ENCODE measurements at places on chromosomes 1 and 21. TPM values are rescaled to one million over a fixed set of nuclear protein-coding genes. Genes with fewer than 3 reads are reported as not detected.

BARHL2 gene
- total RNA-seq: not detected

RCSD1 gene
- total RNA-seq: 0.50 TPM

INSRR gene
- not detected for total RNA-seq

- no peak overlapping the region for H3K4me3 ChIP-seq
- H3K36me3 ChIP-seq: no peaks in the 10 kb centered on the region
- no peaks in the 10 kb centered on the region for H3K27me3 ChIP-seq
- H3K27ac ChIP-seq: no peak overlapping the region
Measured at GRCh38 chr1:221522529-221522940, 219.4 kb downstream of the DUSP10 start.

DNA sequence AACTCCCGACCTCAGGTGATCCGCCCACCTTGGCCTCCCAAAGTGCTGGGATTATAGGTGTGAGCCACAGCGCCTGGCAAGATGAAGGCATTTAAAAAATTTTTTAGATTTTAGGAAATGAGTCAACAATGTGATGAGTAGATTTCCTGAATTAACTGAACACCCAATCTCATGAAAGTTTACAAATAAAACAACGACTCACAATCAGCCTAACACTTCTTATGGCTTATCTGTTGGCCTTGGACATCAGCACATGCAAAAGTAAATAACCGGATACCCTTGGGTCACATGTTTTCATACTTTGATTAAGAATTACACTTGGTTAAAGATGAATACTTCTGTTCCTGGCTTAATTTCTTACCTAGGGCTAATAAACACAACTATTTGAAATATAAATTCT, 3.0 kb downstream of the GNG12 start:
- peaks cover 25% of the 10 kb centered on the region for H3K27me3 ChIP-seq
- H3K4me3 ChIP-seq: no peak overlapping the region
- H3K27ac ChIP-seq: no peak overlapping the region
- 0 out of 2 replicates have a peak, but pooled peaks cover 3% of the 10 kb centered on the region for H3K36me3 ChIP-seq

GRCh38 chr1:226403201-226404034, 4.5 kb downstream of the PARP1 start:
- DNase-seq: peak; percentile 32
- H3K4me3 ChIP-seq: peak overlapping the region; percentile 99
- peaks cover 44% of the 10 kb centered on the region for H3K36me3 ChIP-seq
- H3K27ac ChIP-seq: peak overlapping the region; percentile 99
- H3K4me1 ChIP-seq: peaks cover 60% of the 10 kb centered on the region

DNA sequence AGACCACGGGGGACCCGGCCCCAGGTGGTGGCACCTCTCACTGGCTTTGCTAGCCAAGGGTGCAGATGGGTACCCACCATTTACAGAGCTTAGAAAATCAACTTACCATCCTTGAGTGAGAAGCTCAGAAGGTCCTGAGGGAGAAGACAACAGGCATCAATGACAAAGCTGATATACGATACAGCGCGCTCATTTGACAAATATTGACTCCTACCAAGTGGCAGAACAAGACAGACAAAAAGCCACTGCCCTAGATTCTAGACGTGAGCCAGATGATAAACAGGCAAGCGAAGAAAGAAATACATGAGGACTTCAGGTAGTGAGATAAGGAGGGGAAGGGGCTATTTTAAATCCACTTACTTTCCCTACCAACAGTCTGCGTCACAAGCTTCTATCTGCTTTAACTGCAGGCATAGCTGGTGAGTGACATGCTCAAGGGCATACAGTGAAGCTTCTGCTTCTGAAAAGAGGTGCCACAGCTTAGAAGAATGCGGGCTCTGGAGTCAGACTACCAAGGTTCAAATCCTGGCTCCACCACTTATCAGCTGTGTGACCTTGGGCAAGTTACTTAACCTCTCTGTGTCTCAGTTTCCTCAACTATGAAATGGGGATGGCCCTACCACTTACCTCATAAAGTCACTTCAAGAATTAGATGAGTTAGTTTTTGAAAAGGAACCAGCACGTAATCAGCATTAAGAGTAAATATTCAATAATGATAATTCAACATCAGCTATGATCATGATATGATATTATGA, 29.1 kb downstream of the TMCO4 start:
- no peaks in the 10 kb centered on the region for H3K27me3 ChIP-seq
- no peaks in the 10 kb centered on the region for H3K36me3 ChIP-seq
- H3K4me3 ChIP-seq: no peak overlapping the region
- H3K27ac ChIP-seq: no peak overlapping the region
- peaks cover 25% of the 10 kb centered on the region for H3K4me1 ChIP-seq

DNA sequence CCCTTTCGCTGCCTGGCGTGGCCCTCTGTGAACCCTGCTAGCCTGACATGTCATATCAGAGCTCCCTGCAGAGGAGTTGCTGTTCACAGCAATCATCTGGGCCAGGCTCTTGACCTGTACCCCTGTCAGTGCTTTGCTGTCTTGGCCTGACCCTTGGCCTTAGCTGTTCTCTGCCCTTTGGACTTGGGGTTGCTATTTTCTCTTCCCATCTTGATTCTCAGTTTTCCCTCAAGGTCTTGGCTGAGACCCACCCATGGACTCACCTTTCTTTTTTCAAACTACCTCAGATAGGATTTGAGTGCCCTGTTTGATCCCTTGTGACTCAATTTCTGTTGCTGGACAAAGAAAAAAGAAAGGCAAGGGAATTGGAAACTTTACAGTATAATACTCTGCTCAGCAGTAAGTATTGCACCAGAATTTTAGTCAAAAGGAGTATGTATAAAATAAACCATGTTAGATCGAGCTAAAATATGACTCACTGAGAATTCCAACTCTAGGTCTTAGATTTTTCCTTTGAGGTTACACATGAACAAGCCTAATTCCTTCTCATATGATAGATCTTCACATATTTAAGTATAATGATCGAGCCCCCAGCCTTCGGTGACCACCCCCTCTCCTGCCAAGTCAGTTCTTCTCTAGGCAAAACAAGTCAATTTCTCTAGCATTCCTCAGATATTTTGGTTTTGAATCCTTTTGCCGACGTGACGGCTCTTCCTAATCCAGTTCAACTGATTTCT, 110.5 kb downstream of the NGF start:
- H3K27me3 ChIP-seq: no peaks in the 10 kb centered on the region
- no peaks in the 10 kb centered on the region for H3K4me1 ChIP-seq
- no peak overlapping the region for H3K27ac ChIP-seq
- no peak overlapping the region for H3K4me3 ChIP-seq
- no peaks in the 10 kb centered on the region for H3K36me3 ChIP-seq

DNA sequence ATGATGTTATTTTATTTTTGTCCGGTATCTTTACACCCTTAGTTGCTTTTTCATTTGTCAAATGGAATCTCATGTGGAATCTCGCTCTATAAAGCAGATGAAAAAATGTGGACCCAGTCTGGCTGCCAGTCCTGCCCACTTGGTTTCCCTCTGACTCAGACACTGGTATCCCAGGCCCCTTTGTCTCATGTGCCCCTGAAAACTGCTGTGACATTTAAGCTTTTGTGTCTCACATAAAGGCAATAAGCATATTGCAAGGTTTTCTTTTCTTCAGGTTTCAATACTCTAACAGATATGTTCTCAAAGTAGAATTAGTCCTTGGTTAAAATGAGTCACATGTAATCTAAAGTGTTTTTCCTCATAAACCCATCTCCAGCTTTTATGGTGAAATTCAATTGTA, 183.3 kb downstream of the ST6GALNAC3 start:
- H3K4me3 ChIP-seq: no peak overlapping the region
- DNase-seq: no peak
- no peaks in the 10 kb centered on the region for H3K27me3 ChIP-seq
- H3K36me3 ChIP-seq: no peaks in the 10 kb centered on the region

DNA sequence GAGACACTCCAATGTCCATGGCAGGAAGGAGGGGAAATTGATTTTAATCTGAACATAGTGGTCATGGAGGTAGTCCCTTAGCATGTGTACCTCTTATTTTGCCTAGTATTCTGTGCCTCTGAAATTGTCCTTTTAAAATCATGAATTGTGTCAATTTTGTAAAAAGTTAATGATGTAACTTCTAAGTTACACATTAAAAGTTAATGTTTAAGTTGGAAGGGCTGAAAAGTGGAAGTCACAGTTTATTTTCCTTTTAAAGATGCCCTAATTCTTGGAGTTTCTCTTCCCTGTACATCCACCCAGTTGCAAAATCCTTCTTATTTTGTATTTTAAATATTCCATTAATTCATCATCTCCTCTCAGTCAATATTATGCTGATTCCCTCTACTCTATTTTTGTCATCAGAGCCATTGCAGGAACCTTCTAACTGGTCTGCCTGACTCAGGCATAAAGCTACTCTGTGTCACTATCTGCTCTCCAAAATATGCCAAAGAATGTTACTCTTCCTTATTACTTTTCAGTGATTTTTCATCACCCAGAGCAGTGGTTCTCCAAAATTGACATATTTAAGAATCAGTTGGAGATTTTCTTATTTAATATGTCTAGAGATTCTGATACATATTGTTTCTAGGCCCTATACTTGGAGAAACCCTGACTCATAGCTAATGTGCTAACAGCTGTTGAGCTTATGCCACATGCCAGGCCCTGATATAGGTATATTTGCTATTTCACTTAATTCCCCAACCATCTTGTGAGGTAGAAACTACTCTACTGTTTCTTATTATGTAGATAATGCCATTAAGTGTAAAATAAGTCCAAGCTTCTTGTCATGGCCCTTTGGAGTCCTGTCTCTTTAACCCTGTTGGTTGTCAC, 5.1 kb downstream of the HOOK1 start:
- no peak overlapping the region for H3K4me3 ChIP-seq
- H3K27ac ChIP-seq: no peak overlapping the region
- peaks cover 8% of the 10 kb centered on the region for H3K36me3 ChIP-seq

DNA sequence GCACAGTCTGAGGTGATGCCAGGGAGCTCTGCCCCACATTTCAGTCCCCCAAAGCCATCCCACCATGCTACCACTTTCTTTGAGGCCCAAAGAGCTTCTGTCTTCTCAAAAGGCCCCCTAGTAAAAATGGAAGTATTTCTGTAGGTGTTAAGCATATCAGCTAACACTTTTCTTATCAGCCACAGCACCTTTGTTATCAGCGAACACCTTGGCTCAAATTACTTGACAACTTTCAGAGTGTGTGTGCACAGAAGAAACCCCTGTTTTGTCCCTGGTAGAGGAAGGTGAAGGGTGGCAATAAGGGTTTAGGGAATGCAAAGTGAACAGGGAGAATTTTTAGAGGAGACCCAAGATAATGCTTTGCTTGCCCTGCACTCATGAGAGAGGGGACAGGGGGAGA, 54.8 kb upstream of the GJA8 start:
- peaks cover 23% of the 10 kb centered on the region for H3K4me1 ChIP-seq
- peaks cover 2% of the 10 kb centered on the region for H3K27me3 ChIP-seq
- DNase-seq: no peak

GRCh38 chr1:26096471-26096870, 15.2 kb upstream of the PDIK1L start:
- no peak overlapping the region for H3K4me3 ChIP-seq
- no peaks in the 10 kb centered on the region for H3K36me3 ChIP-seq
- H3K4me1 ChIP-seq: peaks cover 36% of the 10 kb centered on the region

DNA sequence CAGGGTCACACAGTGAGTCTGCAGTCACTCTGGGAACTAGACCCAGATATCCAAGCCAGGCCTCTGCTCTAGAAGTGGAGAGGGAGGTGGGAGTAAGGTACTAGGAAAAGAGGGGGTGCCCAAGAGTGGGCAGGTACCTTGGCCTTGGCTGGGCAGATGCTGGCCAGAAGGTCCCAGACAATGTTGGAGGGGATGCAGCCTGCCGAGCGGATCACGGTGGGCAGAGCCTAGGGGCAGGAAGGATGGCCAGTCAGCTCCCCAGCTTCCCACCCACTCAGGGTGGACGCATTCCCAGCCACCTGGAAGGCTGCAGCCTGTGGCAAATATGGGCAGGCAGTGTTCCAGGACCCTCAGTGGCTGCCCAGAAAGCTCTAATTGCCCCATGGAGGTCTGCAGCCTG, 23.3 kb downstream of the SPOCD1 start:
- H3K27ac ChIP-seq: no peak overlapping the region
- peak; percentile 1 for DNase-seq
- no peaks in the 10 kb centered on the region for H3K27me3 ChIP-seq
- H3K4me3 ChIP-seq: no peak overlapping the region
- H3K36me3 ChIP-seq: no peaks in the 10 kb centered on the region

DNA sequence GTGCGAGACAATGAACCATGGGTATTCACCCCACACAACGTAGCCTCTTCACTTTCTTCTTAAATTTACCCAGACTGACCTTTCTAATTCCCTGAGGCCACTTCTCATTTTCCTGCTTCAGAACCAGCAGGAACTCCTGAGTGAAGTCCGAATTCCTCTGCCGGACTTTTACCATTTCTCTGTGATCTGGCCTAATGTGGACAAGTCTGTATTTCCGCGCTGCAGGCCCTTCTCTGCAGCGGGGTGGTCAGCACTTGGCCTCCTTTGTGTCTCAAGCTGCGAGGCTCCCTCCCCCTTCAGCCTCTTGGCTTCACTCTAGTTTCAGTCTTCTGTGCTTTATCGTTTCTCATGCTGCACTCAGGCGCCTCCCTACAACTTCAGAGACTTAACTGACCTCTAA, 9.4 kb upstream of the CTBS start:
- no peaks in the 10 kb centered on the region for H3K27me3 ChIP-seq
- H3K4me1 ChIP-seq: peaks cover 36% of the 10 kb centered on the region
- DNase-seq: no peak

DNA sequence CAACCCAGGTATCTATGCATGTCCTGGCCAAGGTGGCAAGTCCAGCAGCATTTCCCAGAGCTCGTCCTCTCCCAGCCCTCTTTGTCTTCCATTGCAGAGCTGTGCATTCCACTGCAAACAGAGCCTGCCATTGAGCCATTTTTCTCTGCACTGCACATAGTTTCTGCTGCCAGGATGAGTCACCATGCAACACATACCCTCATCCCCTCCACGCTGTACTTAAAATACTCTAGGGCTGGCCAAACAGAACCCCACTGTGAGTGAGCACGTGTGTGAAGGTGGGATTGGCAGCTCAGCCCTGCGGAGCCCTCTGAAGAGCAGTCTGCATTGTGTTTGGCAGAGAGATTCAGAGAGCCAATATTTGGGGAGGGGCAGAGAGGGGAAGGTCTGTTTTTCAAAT, 3.9 kb upstream of the ATP1B1 start:
- H3K36me3 ChIP-seq: no peaks in the 10 kb centered on the region
- no peak for DNase-seq

GRCh38 chr1:16146279-16147155, 9.4 kb downstream of the EPHA2 start:
- H3K27ac ChIP-seq: peak overlapping the region; percentile 99
- H3K4me1 ChIP-seq: peaks cover 56% of the 10 kb centered on the region
- H3K4me3 ChIP-seq: peak overlapping the region; percentile 52
- peaks cover 37% of the 10 kb centered on the region for H3K36me3 ChIP-seq
- no peaks in the 10 kb centered on the region for H3K27me3 ChIP-seq

DNA sequence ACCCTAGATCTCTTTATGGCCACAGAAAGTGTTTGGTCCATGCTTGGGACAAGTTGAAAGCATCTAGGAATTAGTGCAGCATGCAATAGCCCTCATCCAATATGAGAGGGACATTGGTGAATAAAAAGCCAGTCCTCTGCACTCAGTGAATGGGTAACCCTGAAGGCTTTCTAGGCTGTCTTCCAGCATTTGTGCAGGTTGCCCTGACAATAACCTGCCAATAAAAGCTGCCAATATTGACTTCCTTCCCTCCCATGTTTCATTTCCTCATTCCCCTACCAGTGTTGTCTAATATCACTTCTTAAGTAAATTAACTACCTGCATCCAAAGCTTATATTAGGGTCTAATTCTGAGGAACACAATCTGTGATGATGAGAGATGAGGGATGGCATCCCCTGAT, 563.6 kb upstream of the NEGR1 start:
- no peak for DNase-seq
- peaks cover 41% of the 10 kb centered on the region for H3K4me1 ChIP-seq
- no peaks in the 10 kb centered on the region for H3K27me3 ChIP-seq
- H3K4me3 ChIP-seq: no peak overlapping the region
- H3K27ac ChIP-seq: no peak overlapping the region
- H3K36me3 ChIP-seq: peaks cover 5% of the 10 kb centered on the region

GRCh38 chr1:62870148-62870547, 86.2 kb downstream of the ATG4C start:
- no peak for DNase-seq
- no peak overlapping the region for H3K4me3 ChIP-seq
- no peaks in the 10 kb centered on the region for H3K4me1 ChIP-seq
- no peaks in the 10 kb centered on the region for H3K27me3 ChIP-seq
